Epithelial cell of prostate (primary cell): ENCODE measurements at places on chromosomes 16 and 17.

DNA sequence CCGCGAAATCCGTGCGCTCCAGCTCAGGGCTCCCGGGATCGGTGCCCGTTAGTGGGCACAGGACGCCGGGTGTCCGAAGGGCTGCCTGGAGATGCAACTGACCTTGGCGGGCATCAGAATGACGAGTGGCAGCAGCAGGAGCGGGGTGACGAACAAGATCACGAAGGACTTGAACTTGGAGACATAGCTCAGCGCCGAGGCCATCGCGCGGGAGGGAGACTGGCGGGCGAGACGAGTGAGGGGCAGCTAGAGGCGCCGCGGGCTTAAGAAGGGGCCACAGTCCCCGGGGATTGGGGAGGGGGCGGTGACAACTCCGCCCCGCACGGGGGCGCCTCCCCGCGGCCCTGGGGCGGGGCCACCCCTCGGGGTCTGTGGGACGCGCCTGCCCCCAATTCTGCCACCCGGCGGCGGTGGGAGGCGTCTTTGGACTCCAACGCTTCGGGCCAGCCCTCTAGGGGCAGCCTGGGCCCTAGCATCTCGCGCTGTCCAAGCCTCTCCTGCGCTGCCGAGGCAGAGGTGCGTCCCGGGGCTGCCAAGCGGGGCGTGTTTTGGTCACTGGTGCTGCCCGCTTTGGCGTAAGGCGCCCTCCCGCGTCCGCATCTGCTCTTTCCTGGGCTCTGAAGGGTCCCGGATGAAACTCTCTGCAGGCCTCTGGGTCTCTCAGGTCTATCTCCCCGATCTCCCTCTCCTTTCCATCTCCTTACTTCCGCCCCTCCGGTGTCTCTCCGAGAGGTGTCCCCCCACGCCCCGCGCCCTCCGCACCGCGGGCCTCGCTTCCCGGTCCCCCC, at the start of gene SLC13A5:
Gene SLC13A5 (minus strand): TSS at position 240 of the 788 bp plus-strand sequence. CDS start 36 bp downstream, at position 204.
- DNase-seq: no peak

- no peak for DNase-seq
Observed at GRCh38 chr17:58452738-58453137, 35.4 kb upstream of the RNF43 start.

DNA sequence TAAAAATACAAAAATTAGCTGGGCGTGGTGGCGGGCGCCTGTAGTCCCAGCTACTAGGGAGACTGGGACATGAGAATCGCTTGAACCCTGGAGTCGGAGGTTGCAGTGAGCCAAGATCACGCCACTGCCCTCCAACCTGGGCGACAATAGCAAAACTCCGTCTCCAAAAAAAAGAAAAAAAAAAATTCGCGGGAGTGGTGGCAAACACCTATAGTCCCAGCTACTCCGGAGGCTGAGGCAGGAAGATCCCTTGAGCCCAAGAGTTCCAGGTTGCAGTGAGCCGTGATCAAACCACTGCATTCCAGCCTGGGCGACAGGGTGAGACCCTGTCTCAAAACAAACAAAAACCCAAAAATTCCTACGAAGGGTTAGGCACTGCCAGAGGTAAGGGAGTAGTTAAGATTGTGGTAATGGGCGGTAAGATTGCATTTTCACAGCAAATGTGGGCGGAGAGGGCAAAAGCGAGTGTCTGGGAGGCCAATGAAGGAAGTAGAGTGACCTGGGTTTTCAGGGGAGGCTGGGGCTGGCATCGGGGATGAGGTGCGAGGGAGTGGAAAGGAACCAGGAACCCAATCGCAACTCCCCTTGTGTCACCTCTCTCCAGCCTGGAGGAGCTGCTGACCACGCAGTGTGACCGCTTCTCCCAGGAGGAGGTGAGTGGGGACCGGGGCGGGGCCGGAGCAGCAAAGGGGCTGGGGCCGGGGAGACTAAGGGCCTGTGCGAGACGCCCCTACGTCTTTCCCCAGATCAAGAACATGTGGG, 2.6 kb downstream of the MYL11 start:
- DNase-seq: no peak

DNA sequence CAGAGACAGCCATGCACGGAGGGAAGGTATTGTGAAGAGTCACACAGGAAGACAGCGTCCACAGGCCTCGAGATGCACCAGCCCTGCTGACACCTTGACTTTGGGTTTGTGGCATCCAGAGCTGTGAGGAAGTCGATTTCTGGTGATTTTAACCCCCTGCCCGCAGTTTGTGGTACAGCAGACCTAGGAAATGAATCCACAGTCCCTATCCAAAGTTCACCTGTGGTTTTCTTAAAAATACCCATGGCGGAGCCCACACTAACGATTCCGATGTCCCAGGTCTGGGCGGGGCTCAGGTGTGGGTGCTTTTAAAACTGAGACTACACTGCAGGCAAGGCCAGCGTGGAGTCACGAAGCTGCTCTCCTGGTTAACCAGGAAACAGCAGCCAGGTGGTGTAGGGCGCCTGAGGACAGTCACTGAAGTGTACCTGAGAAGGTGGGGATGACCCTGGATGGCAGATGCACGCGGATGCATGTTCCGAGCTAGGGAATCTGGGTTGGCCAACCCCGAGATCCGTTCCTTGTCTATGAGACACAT, 14.4 kb upstream of the MEAK7 start:
- no peak for DNase-seq

DNA sequence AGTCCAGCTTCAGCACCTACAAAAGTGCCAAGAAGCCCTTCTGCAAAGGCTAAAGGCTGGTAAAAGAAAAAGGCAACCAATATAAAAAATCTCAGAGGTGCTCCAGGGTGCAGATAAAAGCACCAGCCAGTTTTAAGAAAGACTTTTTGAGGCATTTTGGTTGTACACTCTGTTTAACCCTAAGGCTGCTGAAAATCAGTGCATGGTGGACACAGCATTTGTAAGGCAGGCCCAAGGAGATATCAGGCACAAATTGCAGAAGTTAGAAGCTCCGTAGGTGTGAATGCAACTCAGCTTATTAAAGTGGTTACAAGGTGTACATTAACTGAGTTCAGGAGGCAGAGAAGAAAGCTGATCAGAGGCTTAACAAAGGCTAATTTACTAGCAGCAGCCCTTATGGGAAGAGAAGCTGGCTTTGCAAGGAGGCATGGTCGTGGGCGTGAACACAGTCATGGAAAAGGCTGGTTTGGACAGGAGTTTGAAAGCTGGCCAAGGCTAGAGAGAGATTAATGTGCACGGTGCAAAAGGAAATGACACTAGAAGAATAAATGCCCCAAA, 21.1 kb downstream of the ACSM1 start:
- no peak for DNase-seq

DNA sequence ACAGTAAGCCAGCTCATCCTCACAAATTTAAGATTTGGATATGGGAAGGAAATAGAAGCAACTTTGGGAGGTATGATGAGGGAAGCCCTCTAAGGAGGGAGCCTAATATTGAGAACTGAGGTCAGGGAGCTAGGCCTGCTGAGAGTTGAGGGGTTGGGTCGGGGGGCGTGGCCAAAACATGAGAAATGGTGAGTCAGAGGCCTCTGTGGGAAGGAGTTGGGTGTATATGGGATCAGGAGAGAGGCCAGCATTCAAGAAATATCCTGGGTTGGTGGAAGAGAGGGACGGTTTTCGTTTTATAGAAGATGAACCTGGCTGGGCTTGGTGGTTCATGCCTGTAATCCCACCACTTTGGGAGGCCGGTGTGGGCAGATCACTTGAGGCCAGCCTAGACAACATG, 48.4 kb downstream of the CLEC16A start:
- no peak for DNase-seq

DNA sequence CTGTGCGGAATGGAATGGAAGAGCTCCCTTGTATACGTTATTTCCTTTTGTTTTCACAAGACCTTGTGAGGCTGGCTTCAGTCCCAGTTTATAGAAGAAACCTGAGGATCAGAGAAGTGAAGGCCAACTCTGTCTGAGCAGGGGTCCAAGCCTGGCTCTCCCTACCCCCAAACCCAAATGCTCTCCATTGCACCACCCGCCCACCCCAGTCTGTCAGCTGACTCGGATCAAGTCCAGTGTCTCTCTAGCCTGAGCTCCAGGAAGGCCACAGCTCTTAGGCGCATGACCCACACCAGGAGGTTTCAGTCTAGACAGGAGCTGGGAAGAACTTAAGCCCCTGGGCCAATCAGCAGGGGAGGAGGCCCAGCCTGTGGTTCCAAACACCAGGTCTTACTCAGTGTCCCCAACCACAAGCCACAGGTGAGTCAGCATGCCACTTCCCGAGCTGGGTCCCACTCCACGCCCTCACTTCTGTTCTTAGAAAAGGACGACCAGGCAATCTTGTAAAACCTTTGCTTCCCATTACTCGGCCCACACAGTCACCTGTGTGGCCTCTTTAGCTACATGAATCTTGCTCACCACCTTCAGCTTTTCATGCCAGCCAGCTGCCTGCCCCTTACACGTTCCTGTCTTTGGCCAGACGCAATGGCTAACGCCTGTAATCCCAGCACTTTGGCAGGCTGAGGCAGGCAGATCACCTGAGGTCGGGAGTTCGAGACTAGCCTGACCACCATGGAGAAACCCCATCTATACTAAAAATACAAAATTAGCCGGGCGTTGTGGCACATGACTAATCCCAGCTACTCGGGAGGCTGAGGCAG, 27.8 kb downstream of the TK2 start:
- peak; percentile 94 for DNase-seq

DNA sequence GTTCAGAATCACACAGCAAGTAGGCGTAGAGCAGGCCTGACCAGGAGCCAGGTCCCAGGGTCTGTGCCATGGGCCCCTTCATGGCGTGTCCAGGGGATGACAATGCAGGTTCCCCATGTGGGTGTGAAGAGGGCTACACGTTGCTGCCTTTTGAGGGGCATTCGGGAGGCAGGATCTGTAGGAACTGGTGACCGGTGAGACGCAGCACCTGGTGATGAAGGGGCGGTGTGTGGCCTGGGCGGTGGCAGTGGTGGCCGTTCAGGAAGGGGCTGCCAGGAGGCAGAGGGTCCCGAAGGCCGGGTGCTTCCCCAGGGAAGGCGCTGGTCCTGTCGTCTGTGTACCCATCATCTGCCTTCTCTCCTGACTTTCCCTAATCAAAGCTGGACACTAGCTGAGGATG, 34.6 kb downstream of the ZNF750 start:
- no peak for DNase-seq

- no peak for DNase-seq
Observed at GRCh38 chr16:84818989-84819643, 669 bp upstream of the CRISPLD2 start.

DNA sequence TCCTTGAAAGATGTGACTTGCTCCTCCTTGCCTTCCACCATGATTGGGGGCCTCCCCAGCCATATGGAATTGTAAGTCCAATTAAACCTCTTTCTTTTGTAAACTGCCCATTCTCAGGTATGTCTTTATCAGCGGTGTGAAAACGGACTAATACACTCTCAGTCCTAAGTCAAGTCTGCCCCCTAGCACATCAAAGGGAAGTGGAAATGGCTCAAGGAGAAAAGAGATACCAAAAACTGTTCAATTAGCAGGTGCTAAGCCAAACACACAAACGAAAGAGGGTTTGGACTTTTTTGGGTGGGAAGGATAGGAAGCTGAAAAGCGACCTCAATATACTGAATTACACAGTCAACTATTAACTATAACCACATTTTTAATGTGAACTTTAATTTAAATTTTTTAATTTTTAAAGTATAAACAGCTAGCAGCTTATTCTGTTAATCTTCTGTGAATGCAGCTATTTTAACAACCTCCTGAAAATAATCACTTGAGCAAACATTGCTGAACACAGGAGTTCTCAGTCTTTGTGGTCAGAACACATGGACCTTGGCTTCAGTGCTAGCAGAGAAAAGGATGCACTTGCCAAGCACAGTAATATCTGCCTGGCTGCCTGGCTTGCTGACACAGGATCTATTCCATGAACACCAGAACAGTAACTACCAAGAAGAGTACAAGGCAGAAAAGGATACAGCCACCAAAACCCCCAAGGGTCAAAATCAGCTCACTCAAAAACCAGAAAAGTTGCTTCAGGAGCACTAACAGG, 10.9 kb downstream of the ZNF18 start:
- no peak for DNase-seq

GRCh38 chr17:1643293-1643998, 2.1 kb downstream of the SCARF1 start:
- no peak for DNase-seq

DNA sequence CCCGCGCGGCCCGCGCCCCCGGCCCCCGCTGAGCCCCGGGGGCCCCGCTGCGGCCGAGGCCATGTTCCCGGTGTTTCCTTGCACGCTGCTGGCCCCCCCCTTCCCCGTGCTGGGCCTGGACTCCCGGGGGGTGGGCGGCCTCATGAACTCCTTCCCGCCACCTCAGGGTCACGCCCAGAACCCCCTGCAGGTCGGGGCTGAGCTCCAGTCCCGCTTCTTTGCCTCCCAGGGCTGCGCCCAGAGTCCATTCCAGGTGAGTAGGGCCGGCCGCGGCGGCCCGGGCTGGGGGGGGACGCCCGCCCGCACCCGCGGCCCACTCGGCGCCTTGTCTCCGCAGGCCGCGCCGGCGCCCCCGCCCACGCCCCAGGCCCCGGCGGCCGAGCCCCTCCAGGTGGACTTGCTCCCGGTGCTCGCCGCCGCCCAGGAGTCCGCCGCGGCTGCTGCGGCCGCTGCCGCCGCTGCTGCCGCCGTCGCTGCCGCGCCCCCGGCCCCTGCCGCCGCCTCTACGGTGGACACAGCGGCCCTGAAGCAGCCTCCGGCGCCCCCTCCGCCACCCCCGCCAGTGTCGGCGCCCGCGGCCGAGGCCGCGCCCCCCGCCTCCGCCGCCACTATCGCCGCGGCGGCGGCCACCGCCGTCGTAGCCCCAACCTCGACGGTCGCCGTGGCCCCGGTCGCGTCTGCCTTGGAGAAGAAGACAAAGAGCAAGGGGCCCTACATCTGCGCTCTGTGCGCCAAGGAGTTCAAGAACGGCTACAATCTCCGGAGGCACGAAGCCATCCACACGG, 504 bp downstream of the MAZ start:
- no peak for DNase-seq

- DNase-seq: no peak
Observed at GRCh38 chr17:50157891-50158290, 7.4 kb upstream of the PPP1R9B start.

DNA sequence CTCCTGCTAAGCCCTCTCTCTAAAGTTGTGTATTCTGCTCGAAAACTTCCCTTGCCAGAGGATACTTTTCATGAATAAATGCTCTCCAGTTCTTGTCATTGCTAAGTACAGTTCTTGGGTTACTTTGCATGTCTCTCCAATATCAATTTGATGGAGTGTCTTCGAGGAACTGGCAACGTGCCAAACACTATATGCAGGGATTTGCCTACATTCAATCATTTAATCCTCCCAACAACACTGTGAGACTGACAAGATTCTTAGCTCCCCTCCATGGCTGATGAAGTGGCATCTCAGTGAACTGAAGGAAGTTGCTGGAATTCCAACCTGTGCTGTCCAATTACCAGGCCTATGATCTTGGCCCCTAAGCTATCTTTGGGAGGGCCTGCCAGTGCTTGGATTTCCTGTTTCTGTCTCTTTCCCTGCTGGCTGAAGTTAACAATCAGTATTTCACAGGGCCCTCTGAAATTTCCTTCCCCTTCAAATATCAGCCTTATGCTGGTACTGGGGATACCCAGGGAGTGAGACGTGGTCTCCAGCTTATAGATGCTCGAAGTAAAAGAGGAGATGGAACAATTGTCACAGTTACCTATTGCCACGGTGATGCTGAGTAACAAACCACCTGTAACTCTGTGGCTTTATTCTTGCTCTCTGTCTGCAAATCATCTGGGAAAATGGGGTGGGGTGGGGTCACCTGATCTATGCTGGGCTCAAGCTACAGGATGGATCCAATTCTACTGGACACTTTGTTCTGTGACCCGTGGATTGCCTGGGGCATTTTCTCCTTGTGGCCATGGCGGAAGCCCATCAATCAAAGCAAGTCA, 19.4 kb upstream of the CRISPLD2 start:
- no peak for DNase-seq

- DNase-seq: no peak
Observed at GRCh38 chr17:81398832-81399411, 3.7 kb downstream of the BAHCC1 start.
